AG04449 (cell line): ENCODE measurements at places on chromosomes 12 and 14.

DNA sequence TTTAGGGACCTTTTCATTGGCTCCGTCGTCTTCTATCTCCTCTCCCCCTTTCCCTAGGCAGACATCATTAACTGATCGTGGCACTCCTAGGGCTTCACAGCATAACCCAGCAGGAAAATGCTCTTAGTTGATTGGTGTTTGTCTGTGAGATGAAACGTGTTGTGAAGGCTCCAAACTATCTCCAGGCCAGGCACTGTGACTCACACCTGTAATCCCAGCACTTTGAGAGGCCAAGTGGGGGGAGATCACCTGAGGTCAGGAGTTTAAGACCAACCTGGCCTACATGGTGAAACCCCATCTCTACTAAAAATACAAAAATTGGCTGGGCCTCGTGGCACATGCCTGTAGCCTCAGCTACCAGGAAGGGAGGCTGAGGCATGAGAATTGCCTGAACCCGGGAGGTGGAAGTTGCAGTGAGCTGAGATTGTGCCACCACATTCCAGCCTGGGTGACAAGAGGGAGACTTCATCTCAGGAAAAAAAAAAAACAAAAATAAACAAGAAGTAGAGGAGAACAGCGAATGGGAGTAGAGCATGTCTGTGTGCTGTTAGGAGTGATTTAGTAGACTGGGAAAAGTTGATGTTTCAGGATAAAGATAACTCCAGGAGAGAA, 32.3 kb upstream of the WDR89 start:
- DNase-seq, result no peak

DNA sequence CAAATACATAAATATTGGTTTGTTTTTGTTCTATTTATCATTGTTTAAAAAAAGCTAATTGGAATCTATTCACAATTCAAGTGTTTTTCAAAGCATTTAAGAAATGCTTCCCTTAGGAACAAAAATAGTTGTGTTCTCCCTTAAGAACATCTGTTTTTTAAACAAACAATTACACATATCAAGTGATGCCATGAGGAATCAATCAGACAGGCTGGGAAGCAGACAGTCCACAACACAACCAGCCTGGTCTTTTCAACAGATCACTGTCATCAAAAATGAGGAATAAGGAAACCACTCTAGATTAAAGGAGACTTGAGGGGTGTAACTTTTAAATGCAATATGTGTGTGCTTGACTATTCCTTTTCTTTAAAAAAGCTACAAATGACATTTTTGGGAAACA, 25.5 kb downstream of the GALC start:
- no peak for DNase-seq

- DNase-seq, result no peak
These were observed 190.7 kb downstream of the EXOC5 start for GRCh38 chr14:57078054-57078453.

DNA sequence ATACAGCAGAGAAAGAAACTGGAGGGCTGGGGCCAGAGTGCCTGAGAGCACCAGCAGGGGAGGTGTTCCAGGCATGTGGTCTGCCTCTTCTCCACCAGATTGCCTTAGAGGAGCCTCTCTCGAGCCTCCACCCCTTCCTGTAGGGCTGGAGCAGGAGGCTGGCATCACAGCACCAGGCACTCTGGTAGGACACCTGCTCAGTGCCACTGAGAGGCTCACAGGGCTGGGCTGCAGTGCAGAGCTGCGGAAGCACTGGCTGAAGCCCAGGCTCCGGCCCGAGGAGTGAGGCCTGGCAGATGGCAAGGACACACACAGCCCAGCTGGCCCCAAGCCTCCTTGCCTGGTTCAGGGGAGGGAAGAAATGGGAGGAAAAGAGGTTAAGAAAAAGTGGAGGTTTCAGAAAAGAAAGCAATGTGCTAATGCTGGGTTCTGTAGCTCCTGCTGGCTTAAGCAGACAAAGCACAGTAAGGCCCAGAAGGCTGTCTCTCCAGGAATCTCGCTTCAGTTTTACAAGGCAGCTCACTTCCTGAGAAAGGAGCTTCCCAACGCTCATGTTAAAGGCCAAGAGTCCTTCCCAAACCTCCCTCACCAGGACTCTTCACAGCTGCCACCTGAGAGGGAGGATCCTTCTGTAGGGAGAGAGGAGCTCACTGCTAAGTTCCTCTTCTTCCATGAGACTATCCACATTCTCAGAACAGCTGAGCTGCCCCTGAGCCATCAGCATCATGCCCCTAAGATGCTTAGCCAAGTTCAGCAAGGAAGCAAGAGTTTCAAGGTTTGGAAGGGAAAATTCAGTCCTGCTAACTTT, 23.8 kb downstream of the SPTB start:
- DNase-seq, result no peak

DNA sequence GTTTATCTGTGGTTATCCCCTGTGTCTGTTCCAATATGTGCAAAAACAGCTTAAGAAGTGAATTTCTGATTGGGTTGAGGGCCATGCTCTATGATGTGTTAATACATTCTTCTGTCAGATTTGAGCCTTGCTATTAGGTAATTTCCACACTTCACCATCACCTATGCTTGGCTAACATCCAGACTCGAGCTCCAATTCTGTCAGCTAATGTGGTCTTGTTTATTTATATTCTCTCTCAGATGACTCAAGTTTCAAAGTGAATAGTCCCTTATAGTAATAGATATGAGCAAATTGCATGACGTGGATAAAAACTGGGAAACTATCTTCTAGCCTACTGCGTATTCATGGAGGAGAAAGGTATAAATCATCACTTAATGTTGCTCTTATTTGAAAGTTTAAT, 451.3 kb downstream of the SNAPC1 start:
- no peak for DNase-seq

DNA sequence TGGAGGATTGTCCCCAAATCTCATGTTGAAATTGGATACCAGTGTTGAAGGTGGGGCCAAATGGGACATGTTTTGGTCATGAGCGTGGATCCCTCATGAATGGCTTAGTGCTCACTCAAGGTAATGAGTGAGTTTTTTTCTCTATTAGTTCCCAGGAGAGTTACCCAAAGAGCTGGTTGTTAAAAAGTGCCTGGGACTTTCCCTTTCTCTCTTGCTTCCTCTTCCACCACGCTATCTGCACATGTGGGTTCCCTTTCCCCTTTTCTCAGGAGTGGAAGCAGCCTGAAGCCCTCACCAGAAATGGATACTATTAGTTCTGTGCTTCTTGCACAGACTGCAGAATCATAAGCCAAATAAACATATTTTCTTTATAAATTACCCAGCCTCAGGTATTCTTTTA, 465.4 kb downstream of the FSCB start:
- DNase-seq, result no peak

DNA sequence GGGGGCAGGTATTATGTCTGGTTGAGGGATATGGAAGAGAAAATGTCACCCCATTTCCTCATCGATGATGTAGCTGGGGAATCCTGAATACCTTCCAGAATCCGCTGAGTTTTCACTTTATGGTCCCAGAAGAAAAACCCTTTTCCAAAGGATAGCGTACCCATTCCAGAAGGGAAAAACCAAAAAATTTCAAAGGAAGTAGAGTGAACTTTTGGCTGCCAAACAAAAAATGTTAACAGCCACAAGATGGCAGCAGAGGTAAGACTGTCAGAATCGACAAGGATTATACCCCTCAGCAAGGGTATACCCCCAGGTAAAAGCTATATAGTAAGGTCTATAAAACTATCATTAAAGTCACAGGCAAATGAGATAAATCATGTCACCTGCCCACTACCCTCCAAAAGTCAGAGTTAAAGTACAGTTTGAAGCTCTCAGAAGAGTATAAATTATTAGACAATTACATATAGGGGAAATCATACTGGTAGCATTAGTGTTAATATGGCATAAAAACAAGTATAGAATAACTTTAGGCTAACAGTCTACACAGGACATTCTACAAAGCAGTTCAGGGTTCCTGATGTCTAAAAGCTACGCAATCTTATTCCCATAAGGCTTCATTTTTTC, 18.0 kb downstream of the ACIN1 start:
- DNase-seq, result no peak
